ENCODE measurements at places on chromosomes 3 and 15.

DNA sequence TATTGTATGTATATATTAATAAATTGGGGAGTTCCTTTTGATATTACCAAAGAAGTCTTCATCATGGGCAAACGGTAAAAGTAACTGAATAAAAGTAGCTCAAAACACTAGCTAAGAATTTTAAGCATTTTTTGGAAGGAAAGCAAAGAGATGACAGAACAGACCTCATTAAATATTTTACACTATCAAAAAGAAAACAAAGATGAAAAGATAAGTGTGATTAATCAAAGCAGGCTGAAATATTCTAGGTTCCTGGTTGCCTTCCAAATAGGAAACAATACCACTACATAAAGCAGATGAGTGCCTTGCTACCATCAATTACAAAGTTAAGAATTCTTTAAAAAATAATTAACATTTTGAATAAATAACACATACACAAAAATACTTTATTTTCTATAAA, 3.6 kb downstream of the NKIRAS1 start:
- no peak for DNase-seq

GRCh38 chr3:150308481-150309256, 99.4 kb upstream of the TSC22D2 start:
- DNase-seq, result no peak

- no peak for DNase-seq
Observed at GRCh38 chr3:15797642-15798303, at the start of gene ANKRD28. ANKRD28 (minus strand) TSS chr3:15797979; CDS start chr3:15796521, 1,458 bp downstream.

- DNase-seq, result no peak
Observed at GRCh38 chr3:161560008-161560637, 63.5 kb downstream of the OTOL1 start.

- DNase-seq, result no peak
Observed at GRCh38 chr3:81581966-81582599, 179.4 kb downstream of the GBE1 start.
